RPMI8226 (cell line): ENCODE measurements at places on chromosomes 6 and 20.

- DNase-seq, result no peak
Measured at GRCh38 chr6:154706389-154706788, 26.8 kb upstream of the SCAF8 start.

GRCh38 chr20:19966840-19967239 is 50.3 kb upstream of the NAA20 start:
- no peak for DNase-seq

GRCh38 chr6:46054516-46054915 is 38.9 kb upstream of the CLIC5 start:
- DNase-seq, result no peak

DNA sequence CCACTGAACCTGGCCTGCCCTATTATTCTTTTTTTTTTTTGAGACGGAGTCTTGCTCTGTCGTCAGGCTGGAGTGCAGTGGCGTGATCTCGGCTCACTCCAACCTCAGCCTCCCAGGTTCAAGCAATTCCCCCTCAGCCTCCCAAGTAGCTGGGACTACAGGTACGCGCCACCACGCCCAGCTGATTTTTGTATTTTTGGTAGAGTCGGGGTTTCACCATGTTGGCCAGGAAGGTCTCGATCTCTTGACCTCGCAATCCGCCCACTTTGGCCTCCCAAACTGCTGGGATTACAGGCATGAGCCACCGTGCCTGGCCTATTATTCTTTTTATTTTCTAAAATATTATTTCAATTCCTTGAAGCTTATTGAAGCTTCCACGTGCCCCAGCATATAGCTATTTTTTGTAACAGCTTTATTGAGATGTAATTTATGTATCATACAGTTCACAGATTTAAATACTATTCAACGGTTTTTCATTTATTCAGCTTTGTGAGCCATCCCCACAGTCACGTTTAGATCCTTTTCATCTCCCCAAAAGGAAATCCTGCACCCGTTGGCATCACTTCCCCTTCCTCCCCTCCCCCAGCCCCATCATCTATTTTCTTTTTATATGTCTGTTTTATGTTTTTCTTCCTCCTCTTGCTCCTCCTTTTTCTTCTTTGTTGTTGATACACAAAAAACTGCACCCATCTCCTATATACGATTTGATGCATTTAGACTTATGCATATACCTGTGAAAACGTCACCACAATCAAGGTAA is 13.5 kb upstream of the MDFI start:
- DNase-seq, result no peak

DNA sequence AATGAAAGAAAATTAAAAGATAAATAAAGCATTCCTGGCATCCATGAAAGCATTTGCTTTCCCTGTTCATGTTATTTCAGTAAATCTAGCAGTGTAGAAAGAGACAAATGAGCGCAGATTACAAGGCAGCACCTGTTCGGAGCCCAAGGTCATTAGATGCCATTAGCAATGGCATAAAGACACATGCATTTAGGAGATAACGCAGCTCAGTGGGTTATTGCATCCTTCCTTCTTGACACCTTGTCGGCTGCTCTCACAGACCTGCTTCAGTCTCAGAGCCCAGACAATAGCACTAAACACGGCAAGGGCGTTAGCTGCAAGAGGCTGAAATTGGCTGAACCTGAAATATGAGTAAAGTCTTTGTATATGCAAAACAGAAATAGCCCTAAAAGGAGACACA is 140.3 kb downstream of the ATXN1 start:
- DNase-seq, result no peak

- no peak for DNase-seq
Measured at GRCh38 chr20:53555081-53555480, 38.6 kb downstream of the ZNF217 start.

DNA sequence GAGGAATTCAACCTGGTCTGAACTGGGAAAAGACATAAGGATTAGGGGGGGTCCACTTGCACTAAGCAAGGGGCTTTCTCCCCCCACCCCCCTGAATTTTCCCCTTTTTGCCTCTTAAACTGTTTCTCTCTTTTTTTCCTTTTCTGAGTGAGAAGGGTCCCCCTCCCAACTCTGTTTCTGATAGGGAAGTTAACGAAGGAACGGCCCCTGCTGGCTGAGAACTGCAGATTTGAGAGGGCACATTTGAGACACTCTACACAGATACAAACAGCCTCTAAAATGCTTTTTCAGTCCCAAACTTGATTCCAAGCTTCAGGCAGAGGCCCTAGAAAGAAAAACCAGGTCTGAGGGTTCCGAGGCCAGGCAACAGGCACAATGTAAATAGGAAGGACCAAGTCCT is 91.7 kb downstream of the JARID2 start:
- DNase-seq, result no peak

GRCh38 chr20:61815176-61815575 is 250.5 kb downstream of the TAF4 start:
- DNase-seq, result no peak

- peak; percentile 47 for DNase-seq
Measured at GRCh38 chr20:1472556-1473245, 6.1 kb upstream of the NSFL1C start.

GRCh38 chr6:141290941-141291721 is 841.6 kb upstream of the GJE1 start:
- no peak for DNase-seq

GRCh38 chr6:163332575-163332974 is 81.9 kb upstream of the QKI start:
- no peak for DNase-seq

DNA sequence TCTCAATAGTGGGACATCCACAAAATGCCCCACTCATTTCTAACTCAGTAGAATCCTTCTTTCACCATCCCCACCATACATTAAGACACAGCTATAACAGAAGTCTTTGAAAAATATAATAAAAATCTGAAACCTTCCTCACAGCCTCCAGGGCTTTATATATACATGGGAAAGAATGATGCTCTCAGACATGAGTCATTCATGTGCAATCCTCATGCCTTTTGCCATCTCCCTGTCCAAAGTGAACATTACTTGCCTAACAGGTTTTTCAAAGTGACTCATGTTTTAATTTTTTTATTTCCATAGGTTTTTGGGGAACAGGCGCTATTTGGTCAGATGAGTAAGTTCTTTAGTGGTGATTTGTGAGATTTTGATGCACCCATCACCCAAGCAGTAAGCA is 162.7 kb downstream of the RALGAPA2 start:
- no peak for DNase-seq

- peak; percentile 20 for DNase-seq
Measured at GRCh38 chr20:47262365-47263013, 94.0 kb downstream of the ZMYND8 start.

- DNase-seq, result peak; percentile 89
Measured at GRCh38 chr20:50192364-50193198, 2.0 kb downstream of the CEBPB start.

- no peak for DNase-seq
Measured at GRCh38 chr6:2893281-2893680, 9.8 kb downstream of the SERPINB9 start.

- DNase-seq, result no peak
Measured at GRCh38 chr20:39916236-39916765, 772.7 kb downstream of the MAFB start.

DNA sequence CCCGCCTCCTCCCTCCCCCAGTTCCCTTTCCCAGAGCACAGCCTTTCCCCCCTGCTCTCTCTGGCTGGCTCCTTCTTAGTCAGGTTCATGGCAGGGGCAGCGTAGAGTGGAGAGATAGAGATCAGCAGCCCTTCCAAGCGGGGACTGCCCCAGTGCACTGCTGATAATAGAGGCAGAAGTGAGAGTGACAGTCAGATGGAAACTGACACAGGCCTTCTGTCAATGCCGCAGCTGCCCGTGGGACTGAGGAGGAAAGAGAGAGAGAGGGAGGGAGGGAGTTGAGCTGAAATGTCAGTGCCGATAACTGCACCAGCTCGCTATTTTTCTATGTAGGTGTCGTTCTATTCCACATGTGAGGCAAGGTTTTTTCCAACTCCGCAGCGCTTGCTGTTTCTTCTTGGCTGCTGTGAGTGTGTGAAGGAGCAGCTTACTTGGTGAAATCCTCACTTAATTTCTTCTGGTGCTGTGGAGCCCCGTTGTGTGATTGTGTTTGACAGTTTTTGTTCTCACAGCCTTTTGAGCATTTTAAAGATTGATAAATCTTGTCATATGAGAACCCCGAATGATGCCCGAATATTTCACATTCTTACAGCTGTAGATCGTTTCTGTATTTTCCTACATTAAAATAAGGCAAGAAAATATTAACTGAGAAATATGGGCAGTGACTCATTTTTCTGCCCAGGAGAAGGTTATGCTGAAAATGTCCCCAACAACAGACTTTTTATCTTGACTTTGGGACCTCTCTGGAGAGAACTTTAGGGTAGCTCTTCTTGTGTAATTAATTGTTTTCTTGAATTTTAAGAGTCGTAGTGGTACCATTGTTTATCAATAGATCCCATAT is 386.4 kb upstream of the MMS22L start:
- DNase-seq, result no peak

DNA sequence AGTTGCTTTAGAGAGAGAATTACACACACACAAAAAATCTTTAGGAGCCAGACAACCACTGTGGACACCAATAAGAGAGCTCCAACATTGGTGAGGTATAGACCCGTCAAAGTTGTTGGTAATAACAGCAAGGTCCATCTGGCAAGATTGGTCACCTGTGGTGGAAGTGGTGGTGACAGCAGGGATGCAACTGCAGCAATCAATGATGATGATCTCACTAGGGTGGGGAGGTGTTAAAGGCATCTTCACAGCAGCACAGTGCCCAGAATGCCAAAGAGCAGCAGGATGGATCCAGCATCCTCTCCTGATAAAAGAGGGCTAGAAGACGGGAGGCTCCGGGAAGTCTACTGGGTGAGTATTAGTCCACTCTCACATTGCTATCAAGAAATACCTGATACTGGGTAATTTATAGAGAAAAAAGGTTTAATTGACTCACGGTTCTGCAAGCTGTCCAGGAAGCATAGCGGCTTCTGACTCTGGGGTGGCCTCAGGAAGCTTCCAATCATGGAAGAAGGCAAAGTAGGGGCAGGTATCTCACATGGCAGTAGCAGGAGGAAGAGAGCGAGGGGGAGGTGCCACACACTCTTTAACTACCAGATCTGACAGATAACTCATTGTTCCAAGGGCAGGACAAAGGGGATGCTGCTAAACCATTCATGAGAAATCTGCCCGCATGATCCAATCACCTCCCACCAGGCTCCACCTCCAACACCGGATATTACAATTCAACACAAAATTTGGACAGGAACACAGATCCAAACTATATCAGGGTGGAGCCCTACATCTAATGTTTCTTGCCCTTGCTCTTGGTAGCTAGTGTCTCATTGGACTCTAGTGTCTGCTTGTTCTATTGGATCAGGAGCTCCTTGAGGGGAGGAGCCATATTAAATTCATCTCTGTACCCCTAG is 48.9 kb downstream of the KLHL31 start:
- DNase-seq, result no peak

DNA sequence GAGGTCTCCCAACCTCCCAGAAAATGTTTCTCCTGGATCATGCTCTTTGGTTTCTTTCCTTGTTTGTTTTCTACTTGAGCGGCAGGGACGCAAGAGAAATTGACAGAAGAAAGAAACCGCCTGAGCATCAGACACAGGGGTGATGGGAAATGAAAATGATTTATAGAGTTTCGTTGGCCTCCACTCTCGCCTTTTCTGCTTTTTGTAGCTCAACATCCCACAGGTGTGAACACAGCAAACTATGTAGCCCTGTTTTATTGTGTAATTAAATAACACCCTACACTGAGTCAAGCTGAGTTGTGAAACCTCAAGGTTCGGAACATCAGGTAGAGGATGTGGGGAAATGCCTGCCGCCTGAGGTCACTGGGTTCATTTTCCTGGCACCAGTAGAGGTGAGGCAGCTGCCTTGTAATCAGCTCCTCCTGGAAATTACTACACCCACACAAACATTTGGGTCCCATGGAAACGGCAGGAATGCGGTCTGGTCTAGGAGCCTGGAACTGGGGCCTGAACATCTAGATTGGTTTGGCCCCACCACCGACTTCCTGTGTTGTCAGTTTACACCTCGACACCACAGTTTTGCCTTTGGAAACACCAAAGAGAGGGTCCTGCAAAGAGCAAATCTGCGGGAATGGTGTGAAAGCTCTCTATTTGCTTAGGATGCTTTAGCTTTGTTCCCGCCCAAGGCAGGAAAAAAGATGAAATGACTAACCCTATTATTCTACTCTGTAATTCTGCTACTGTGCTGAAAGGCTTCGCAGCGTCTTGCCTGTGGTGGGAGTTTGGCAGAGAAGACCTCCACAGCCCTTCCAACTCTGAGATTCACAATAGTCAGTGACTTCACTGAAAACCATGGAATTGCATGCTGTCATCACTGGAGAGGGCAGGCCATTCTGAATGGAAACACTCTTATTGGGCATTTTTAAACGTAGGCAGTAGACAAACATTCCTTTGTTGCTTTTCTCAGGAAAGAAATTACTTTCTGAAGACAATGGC is 53.0 kb downstream of the ADAT2 start:
- no peak for DNase-seq

DNA sequence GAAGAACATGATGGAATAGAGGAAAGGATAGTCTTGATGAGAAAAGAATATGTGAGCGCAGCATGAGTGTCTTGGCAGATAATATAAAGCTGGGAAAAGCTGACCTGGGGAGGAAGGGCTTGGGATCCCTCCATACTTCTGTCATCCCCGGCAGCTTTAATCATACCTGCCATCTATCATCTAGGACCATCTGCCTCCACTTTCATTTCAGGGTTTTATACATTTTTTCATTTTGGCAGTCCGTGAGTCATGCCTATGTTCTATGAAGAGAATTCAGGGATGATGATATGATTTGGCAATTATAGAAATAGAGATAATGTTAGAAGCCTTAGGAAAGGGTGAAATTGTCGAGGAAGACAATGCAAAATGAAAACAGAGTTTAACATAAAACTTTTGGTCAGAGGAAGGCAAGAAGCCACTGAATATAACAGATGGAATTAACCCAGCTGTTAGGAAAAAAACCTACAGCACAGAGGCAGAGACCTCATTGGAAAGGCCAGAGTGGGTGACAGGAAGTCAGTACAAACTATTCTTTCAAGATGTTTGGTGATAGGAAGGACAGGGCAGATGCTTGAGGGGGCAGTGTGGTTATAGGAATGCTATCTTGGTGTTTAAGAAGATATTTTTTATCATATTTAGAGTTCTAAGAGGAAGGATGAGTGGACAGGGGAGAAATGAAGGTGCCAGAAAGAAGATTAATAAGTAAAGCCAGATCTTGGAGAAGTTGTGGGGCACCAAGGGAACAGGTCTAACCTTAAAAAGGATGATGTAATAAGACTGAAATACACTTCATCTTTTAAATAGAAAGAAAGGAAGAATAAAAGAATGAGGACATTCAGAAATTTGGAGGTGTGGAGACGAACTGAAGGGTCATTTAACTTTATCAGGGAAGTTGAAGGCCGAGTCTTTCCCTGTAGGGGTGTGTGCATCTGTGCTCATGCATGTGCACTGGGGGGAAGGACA is 37.8 kb downstream of the MARCKS start:
- DNase-seq, result no peak

DNA sequence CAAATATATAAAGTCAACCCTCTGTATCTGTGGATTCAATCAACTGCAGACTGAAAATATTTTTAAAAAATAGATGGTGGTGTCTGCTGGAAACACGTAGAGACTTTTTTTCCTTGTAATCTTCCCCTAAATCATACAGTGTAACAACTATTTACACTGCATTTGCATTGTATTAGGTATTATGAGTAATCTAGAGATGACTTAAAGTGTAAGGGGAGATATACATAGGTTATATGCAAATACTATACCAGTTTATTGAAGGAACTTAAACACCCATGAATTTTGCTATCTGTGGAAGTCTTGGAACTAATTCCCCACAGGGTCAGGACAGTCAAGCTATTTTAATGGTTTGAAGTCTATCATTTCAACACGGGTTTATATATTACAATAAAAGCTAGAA is 10.2 kb downstream of the HDAC2 start:
- DNase-seq, result no peak

GRCh38 chr20:15265581-15266309 is 928.3 kb upstream of the FLRT3 start:
- DNase-seq, result no peak
